OCI-LY7 (cell line): ENCODE measurements at places on chromosomes 13 and 19. TPM values are rescaled to one million over a fixed set of nuclear protein-coding genes. Genes with fewer than 3 reads are reported as not detected.

GRCh38 chr13:51618626-51619025 is 34.4 kb downstream of the WDFY2 start:
- DNase-seq, result no peak

Gene GRIK5
- 1.1 and 1.3 TPM in 2 replicates for total RNA-seq

Gene RAB3A
- 6.9 and 8.6 TPM in 2 replicates for total RNA-seq

Gene ZNF568
- 0.11 TPM in 1 of 2 replicates, not detected in the other for total RNA-seq

DNA sequence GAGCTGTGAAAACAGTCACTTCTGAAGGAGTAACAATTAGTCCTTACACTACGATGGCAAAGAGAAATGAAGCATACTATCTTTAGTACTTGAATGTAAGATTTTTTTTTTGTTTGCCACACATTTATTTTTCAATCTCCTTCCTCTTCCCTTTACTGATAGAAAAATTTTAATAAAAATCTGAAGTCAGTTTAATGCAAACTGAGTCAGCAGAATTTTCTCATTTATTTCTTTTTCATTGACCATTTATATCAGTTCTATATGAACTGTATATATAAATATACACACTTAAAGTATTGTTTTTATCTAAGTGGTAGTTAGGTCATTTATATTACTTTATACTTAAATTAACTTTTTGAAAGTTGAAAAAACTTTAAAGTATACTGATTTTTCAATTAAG is 1009.1 kb upstream of the SPRY2 start:
- DNase-seq, result no peak

DNA sequence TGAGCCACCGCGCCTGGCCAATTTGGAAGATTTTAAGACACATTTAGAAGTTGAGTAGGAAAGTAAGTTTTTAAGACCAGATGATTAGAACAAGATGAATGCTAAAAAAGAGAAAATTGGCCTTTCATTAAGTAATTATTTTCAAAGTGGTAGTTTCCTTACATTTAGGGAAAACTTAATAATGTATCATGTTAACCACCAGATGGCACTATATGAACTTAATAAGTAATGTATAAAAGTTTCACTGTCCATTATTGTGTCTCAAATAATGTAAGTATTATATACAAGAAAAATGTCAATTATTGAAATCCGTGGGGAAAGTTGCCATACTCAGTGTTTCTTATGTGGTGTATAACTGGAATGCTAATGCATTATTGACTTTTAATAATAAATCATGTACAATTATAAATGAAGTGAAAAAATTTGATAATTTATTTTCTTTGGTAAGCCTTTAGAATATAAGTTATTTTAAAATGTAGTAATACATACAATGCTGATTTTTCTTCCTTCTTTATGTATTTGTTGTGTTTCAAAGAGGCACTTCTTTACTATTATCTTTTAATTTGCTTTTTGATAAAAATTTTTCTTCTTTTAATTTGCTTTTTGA is 29.2 kb downstream of the COG6 start:
- DNase-seq, result peak; percentile 81

DNA sequence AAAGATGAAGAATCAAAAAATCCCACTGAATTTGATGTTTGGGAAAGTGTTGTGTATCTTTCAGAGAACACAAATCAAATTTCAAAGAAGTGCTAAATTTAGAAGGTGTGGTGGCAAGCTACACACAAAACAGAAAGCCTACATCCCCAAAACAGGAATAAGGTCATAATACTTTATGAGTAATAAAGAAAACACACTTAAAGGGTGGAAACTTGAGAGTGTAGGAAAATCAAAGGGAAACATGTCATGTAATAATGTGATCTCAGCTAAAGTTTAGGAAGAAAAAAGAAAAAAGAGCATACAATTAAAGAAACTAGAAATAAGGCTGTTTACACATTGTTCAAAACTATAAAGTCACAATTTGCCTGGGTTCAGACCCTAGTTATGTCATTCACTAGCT is 668.7 kb downstream of the PCDH17 start:
- no peak for DNase-seq

- DNase-seq, result no peak
These were observed 53.7 kb downstream of the LACC1 start for GRCh38 chr13:43933378-43933777.

DNA sequence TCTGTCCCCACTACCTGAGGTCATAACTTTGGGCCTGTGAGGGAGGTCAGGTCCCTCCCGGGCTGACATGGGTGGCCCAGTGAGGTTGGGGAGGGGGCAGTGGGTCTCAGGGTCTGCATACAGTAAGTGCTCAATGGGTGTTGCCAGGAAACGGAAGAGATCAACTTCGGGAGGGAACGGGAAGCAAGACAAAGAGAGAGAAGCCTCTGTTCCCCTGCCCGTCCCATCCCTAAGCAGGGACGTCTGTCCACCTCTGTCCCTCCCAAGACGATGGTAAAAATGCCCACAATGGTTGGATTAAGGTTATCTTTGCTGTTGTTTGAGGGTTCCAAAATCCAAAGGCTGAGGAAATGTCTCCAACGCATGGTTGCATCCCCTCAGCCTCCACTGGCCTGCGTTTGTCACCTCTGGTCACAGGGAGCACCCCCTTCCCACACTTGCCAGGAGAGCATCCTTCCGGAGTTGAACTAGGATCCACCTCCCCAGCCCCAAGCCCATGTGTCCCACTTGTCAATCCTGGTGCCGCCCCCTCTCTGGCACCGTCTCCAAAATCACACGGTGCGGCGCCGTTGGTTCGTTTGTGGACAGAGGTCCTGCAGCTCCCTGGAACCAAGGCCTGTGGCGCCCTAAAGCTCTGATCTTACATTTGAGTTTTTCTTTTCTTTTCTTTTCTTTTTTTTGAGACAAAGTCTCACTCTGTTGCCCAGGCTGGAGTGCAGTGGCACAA is 774 bp upstream of the HOMER3 start:
- DNase-seq, result no peak

DNA sequence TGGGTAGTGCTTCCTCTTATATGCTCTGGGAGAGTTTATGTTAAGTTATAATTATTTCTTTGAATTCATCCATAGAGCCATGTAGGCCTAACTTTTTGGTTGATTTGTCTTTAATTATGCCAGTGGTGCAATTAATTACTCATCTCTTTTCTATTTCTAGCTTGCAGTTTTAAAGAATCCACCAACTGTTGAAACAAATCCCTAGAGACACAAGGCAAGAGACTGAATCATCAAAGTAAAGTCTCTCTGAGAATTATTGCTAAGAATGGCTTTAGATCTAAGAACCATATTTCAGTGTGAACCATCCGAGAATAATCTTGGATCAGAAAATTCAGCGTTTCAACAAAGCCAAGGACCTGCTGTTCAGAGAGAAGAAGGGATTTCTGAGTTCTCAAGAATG is 5.9 kb upstream of the ZNF551 start:
- no peak for DNase-seq

DNA sequence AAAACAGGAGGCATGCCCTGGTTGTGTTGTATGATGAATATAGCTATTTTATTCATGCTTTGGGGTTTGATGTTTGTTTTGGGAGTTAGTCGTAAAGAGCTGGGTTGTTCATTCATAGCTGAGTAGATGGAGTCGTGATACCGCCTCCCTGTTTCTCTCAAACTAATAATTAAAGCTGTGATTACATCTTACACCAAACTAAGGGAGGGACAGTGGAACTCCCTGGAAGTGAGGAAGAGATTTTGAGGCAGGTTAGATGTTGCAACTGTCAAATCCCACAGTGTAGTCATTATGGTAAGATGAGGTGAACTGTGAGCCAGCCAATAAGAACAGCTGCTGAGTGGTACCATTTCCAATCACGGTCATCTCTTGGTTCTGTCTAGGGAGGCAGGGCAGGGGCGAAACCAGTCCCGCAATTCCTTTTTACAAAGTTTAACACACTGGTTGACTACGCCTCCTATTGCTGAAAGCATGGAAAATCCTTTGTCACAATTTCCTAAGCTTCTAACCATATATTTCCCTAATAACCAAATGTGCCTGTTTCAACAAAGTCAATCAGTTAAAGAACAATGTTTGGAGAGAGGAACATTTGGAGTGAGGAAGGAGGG is 207.6 kb upstream of the SERP2 start:
- no peak for DNase-seq

GRCh38 chr13:93254775-93255174 is 28.2 kb downstream of the GPC6 start:
- DNase-seq, result no peak

DNA sequence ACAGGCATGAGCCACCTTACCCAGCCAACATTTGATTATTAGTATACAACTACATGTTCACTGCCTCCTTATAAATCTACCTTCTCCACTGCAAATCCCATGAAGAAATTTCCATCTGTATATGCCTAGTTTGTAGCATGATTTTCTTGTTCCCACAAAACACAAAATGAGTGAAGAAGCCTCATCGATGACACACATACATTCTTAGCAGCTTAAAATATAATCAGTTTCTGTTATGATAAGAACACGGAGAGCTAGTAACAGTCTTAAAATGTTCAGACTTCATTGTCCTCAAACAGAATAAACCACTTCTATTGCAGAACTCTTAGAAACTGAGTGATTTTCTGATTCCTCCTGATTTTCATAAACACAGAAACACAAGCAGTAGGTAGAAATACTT is 740.5 kb downstream of the PCDH9 start:
- DNase-seq, result no peak

DNA sequence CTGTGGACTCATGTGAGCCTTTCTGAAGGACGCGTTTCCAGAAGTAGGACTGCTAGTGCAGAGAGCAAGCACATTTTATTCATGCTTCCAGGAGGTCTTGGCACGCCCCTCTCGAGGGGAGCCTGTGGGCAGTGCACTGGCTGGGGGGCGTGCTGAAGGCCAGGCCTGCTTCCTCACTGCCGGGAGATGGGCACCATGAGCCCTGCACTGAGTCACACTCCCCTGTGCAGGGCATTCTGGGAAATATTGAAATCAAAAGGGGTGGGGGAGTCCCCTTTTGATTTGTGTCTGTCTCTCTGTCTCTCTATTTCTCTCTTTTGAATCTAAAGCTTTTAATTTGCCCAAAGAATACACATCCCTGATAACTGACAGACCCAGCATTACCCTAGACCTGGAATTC is 34.0 kb downstream of the DPF1 start:
- DNase-seq, result no peak

- peak; percentile 85 for DNase-seq
These were observed 4.2 kb downstream of the LTBP4 start for GRCh38 chr19:40605216-40605971.

GRCh38 chr13:27226991-27227390 is 24.4 kb upstream of the RPL21 start:
- peak; percentile 54 for DNase-seq

DNA sequence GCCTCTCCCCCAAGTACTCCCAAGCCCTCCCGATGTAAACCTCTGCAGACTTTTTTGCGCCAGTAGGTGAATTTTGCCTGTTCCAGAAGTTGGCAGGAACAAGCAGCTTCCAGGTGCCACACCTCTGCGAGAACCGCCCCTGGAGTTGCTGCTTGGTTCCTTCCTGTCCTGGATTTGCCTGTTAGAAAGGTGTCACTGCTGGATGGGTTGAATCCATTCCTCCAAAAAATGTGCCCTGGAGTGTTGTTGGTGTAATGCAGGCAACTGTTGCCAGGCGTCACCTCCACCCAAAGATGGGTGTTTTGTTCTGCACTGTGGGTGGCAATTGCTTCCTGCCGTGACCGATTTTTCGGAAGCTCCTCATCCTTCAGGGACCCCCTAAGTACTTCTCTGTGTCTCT is 5.7 kb downstream of the PGPEP1 start:
- no peak for DNase-seq

- peak; percentile 83 for DNase-seq
These were observed 5.3 kb upstream of the CD79A start for GRCh38 chr19:41871573-41872383.

Gene SELENOV
- not detected in 2 replicates for total RNA-seq

DNA sequence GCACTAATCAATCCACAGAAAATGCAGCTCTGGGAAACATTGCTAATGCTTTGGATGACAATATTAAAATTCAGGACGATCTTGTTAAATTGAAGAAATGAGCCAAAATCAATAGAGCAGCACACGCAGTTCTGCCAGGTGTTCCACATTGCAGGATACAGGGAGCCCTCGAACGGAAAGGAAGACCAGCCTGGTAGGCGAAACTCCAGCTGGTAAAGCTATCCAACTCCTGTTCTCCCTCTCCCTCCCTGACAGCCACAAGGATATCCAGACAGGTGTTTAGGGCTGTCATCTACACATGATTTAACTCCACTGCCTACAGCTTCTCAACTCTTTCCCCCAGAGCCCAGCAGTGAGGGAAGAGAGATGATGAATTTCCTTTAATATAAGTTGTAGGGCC is 67.7 kb downstream of the EPSTI1 start:
- DNase-seq, result no peak

GRCh38 chr19:6060600-6061375 is 49.5 kb downstream of the RFX2 start:
- DNase-seq, result no peak

DNA sequence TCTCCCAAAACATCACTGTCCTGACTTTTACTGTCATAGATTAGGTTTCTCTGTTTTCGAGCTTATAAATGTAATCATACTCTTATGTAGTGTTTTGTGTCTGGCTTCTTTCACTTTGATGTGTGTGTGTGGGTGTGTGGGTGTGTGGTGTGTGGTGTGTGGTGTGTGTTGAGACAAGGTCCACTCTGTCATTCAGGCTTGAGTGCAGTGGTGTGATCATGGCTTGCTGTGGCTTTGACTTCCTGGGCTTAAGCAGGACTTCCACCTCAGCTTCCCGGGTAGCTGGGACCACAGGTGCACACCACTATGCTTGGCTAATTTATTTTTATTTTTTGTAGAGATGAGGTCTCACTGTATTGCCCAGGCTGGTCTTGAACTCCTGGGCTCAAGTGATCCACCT is 59.6 kb downstream of the PDS5B start:
- DNase-seq, result peak; percentile 47

DNA sequence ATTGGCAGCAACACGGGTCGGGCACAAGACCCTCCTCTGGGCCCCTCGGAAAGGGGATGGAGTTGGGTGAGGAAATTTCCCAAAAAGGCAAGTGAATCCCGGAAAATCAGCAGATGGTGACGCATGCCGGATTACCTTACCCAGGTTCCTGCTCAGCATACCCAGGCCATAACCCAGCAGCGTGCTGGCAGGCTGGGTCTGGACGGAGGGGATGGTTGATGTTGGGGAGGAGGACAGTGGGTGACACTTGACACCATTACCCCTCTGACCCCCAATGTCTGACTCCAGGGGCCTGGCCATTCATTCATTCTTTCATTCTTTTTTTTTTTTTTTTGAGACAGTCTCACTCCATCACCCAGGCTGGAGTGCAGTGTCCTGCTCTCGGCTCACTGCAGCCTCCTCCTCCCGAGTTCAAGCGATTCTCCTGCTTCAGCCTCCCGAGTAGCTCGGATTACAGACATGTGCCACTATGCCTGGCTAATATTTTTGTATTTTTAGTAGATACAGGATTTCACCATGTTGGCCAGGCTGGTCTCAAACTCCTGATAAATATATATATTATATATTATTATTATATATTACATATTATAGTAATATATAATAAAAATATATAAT is 799 bp downstream of the PVR start:
- no peak for DNase-seq

GRCh38 chr19:20416661-20417060 is 148.9 kb downstream of the ZNF737 start:
- DNase-seq, result no peak

Gene ZGLP1
- 5.4 and 5.7 TPM in 2 replicates for total RNA-seq

- no peak for DNase-seq
These were observed 16.0 kb downstream of the ILF3 start for GRCh38 chr19:10670182-10670581.

- DNase-seq, result no peak
These were observed 19.0 kb upstream of the ACOD1 start for GRCh38 chr13:76929320-76929719.
